ENCODE measurements at places on chromosomes 2 and 18.

- DNase-seq = no peak
Measured at GRCh38 chr2:230582851-230583283, 129.8 kb upstream of the CAB39 start.

DNA sequence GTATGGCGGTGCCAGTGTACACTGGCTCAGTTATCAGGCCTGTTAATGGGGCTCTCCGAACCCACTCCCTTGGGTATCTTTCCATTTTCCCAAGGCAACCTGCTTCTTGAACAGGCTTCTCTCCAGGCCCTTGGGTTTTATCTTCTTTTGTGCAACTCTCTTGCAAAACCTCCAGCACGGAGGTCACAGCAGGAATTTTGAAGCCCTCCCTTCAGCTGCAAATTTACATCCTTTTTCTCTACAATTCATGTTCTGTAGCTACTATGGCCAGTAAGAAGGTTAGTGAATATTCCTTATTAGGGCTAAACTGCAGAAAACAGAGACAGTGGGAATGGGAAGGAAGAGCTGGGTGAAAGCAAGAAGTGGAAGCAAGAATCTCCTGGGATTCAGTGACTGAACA is 10.4 kb upstream of the NPAS2 start:
- no peak for DNase-seq

DNA sequence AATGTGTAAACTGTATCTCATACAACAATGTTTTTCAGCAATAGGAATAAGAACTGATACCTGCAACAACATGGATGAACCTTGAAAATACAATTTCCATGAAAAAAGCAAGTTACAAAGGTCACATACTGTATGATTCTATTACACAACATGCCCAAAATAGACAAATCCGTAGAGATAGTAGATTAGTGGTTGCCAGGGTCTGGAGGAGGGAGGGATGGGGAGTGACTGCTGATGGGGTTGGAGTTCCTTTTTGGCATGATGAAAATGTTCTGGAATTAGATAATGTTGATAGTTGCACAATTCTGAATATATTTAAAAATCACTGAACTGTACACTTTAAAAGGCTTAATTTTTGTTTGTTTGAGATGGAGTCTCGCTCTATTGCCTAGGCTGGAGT is 33.8 kb downstream of the UBXN4 start:
- DNase-seq = no peak

DNA sequence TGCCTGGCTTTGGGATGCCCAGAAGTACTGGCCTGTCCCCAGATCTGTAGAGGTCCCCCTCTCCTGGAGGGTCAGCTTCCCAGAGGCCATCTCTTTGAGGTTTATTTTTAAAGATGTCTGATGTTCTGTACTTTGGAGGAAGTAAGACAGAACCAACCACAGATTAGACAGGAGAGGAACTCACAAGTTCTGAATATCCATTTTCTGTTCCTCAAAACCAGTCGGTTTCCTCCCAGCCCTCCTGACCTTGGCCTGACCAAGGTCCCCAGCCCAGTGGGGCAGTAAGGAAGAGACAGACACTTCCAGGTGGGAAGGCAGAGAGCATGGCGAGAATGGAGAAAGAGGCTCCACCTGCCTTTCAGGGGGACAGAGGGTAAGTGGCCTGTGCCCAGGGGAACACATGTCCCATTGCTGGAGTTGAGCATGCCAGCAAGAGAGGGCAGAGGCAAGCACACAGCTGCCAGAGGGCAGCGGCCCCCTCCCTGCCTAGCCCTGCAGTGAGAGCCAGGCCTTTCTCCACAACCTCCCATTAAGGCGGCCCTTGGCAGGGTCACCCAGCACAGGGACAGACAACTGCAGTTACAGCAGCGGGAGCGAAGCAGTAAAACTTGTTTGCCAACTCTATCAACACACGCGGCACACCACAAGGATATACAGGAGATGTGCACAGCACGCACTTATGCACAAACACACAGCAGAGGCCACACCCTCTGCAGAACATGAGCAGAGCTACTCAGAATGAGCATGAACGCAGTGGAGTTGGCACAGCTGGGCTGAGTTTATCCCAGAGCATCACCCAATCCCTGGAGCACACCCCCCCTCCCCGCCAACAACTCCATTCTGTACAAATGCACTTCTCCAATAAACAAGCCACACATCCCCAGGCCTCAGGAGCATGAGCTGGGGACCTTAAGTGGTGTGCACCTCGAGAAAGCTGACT is 18.5 kb upstream of the SEMA4C start:
- peak; percentile 68 for DNase-seq

GRCh38 chr2:181164699-181165098 is 184.3 kb downstream of the UBE2E3 start:
- no peak for DNase-seq

GRCh38 chr2:224670203-224670602 is 46.0 kb downstream of the CCDC195 start:
- DNase-seq = no peak

DNA sequence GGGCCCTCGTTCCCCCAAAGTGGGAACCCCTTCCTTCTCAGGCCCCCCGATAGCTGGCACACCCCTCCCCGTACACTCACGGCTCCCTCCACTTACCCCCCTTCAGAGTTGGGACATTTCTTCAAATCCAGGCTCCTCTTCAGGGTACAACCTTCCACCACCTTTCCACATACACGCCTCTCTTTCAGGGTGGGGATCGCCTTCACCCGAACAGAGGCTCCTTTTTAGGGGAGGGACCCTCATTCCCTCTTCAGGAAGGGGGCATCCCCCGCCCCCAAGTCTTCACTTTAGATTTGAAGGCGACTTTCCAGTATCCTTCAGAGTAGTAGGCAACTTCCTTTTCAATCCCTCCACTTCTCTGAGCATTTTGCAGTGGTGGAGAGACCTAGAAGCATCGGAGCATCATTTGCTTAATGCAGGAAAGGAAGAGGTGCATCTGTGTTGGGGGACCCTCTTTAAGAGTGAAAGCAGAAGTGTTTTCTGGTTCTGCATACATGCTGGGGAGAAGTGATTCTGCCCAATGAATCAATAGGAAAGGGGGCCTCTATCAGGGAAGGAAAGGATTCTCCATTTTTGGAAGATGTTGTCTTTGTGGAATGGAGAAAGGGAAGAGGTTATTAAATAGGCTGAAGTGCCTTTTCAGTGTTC is 845 bp downstream of the EML4 start:
- DNase-seq = no peak

- DNase-seq = no peak
Measured at GRCh38 chr2:120586507-120587278, 149.0 kb upstream of the GLI2 start.

GRCh38 chr2:203704430-203704829 is 2.0 kb upstream of the CD28 start:
- no peak for DNase-seq

DNA sequence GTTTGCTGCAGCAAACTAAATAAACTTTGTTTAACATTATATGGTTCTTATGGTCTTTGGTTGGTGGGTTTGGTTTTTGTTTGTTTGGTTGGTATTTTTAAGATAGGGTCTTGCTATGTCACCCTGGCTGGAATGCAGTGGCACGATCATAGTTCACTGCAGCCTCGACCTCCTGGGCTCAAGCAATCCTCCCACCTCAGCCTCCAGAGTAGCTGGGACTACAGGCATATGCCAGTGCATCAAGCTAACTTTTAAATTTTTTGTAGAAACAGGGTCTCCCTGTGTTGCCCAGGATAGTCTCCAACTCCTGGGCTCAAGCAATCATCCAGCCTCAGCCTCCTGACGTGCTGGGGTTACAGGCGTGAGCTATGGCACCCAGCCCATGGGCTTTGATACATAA is 7.1 kb upstream of the RPRD1A start:
- no peak for DNase-seq

DNA sequence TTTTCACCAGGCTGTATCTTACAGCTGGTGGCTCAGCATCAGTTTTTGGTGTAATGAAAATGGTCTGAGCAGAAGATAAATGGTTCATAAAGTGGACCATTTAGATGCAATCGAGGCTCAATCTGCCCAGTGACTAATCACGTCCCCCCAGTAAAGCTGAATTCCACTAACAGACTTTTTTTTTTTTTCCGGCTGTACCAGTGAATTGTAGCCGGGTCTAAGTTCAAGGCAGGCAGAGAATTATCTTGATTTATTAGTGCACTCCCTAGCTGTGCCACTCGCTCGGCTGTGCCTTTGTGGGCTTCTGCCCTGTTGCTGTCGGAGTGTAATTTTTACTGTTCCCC is 215.1 kb upstream of the POU3F3 start:
- no peak for DNase-seq

GRCh38 chr2:67256892-67257291 is 140.2 kb upstream of the ETAA1 start:
- DNase-seq = no peak

DNA sequence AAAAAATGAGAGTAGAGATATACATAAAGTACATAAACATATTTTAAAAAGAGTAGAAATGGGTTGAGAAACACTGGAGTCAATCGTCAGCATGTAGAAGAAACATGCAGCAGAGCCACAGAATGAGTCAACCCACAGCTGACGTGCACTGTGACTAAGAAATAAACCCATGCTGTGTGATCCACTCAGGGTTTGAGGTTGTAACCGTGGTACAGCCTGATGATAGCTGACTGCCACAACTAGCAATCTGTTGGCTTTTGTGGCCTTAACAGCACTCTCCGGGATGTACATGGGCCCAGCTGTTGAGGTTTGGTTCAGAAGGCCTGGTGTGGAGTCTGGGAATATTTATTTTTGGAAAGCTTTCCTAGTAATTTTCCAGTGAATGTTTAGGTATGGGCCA is 554.4 kb upstream of the MEX3C start:
- DNase-seq = no peak

DNA sequence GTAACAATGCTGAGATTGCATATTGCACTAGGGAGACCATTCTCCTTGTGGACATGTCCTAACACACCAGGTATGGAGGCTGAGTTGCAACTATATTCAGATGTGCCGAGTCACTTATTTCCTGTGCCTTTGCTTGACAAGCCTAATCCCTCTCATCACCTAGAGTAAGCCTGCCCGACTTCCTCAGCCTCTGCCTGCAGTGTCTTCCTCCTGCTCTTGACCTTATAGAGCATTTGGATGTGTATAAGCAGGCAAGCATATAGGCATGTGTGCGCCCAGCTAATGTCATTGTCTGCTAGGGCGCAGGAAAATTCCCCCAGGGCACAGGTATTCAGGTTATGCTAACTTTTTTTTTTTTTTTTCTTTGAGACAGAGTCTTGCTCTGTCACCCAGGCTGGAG is 316.9 kb downstream of the CDH2 start:
- DNase-seq = no peak

DNA sequence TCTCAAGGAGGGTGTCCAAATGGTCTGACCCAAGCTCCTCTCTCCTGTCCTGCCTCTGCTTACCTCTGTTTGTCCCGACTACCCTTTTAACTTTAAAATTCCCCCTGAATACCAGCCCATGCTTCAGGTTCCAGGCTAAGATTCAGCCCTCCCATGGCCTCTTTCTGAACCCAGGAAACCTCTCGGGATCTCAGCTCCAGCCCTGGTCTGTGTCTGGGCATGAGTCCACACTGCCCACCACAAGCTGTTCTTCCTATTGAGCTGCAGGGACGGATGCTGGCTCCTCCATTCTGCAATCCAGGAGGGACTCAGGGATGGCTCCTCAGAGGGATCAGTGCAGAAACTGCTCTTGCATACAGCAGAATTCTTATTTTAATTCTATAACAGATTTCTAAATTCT is 78.9 kb downstream of the MYT1L start:
- no peak for DNase-seq

DNA sequence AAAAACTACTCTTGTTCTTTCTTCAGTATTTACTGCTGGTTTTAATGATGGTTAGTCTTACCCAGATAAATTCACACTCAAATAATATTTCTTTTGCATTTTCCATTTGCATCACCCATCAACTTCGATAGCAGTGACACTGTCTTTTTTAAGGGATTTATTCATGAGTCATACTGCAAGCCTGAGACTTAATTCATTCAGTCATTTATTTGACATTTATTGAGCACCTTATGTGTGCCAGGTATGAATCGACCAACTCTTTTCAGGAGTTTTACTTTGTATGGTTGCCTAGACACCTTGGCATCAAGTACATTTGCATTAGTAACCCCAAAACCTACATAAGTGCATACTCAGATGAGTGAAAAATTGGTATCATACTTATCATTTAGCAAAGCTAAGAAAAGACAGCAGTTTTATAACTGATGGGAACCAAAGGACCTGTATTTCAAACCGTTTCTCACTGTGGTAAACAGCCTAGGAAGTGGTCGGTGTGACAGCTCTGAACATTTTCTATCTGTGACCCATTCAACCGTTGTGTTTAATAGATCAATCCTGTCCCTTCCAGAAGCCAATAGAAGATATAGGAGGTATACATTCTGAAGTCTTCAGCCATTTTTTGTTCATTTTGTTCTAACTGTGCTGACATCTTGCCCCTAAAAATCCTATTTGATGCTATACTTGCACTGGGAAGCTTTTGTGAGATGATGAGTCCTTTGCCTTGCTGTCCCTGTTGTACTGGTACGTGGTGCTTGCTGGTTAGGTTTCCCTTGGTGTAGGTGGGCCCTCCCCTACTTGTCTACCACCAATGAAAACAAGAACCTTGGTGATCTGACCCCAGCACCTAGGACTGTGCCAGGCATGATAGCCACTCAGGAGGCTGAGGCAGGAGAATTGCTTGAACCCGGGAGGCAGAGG is 484.7 kb upstream of the RAB12 start:
- DNase-seq = no peak

DNA sequence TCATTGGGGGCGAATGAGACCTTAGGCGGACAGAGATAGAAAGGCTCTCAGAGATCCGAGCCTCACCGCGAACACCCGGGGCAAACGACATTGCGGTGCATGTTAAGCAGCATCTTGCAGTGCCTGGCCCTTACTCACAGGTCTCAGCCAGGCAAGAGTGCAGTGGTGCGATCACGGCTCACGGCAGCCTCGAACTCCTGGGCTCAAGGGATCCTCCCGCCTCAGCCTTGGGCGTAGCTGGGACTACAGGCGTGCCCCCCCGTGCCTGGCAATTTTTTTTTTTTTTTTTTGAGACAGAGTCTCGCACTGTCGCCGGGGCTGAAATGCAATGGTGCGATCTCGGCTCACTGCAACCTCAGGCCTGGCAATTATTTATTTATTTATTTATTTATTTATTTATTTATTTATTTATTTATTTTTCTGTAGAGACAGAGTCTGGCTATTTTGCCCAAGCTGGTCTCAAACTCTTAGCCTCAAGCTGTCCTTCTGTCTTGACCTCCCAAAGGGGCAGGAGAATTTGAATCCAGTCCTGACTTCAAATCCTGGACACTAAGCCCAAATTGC is 1.3 kb downstream of the LAMA3 start:
- no peak for DNase-seq
